NCI-H146 (cell line): ENCODE measurements at places on chromosomes 2 and 18.

DNA sequence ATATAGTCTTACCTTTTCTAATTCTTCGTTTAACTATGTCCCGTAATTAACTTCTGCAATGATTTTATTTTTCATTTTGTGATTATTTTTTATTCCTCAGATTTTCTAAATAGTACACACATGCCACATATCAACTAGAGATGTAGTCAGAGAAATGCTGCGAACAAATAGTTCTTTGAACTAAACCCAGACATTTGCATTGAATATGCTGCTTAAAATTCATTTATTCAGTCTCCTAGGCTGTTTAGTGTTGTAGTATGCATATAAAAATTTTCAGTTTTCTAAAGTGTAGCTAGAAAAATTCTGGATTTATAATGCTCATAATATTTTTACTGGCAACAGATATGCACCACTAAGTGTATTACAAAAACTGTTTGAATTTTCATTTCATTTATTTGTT lies 68.9 kb upstream of the SLC38A11 start:
- DNase-seq = no peak

DNA sequence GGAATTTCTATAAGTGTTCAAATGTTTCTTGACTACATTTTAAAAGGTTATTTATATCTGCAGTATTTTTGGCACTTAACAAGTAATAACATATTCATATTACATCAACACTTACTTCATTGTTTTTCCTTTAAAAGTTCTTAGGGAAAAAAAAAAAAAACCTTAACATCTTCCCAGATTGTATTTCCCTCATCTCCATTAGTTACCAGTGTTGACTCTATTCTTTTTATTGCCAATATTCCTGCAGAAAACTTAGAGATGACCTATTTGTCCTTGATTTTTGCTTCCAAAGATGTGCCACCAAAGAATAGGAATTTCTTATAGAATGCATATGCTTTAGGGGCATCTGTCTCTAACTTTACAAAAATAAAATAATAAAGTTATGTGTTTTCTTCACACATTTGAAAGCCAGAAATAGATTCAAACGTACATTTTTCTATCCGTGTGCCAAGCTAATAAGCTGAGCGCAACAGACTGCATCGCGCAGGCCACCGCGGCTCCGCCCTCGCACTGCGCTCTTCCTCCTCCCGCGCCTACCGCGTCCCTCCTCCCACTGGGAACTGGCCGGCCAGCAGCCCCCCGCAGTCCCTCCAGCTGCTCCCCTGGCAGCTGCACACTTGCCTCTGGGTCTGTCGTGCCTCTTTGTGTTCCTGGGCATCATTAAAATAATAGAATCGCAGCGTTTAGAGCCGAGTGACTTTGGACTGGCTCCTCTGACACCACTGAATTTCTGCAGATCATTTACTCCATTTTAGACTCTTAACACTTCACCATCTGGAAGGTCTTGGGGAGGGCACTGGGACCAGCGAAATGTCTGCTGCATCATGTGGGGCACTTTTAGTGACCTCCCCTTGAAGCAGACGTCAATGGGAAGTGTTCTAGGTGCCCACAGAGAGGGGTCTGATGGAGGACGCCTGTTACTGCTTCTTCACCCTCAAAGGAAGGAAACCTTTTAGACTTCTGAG lies 21.2 kb upstream of the NAB1 start:
- no peak for DNase-seq

DNA sequence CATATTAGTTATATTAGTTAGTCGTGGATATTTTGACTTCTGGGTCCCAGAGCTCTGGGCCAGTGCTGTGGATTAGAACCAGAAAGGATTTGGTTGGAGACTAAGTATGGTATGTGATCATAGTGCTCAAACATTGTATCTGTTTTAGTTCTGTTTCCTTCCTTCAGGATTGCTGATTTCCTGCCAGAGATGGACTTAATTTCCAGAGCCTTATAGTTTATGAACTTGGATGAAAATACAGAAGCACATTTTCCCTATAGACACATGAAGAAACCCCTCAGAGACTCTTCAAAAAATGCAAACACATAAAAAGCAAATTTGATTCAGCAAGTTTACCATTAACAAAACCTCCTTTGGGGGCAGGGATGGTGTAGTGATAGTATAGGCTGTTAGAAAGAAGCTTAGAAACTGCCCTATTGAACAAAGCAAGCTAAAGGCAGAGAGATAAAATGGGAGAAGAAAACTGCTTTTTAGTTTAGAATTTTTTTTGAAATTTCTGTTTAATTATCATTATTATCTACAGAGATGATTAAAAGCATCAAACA lies 88.7 kb upstream of the EFEMP1 start:
- no peak for DNase-seq

- no peak for DNase-seq
Observed at GRCh38 chr2:176110415-176111308, 3.6 kb downstream of the HOXD11 start.

DNA sequence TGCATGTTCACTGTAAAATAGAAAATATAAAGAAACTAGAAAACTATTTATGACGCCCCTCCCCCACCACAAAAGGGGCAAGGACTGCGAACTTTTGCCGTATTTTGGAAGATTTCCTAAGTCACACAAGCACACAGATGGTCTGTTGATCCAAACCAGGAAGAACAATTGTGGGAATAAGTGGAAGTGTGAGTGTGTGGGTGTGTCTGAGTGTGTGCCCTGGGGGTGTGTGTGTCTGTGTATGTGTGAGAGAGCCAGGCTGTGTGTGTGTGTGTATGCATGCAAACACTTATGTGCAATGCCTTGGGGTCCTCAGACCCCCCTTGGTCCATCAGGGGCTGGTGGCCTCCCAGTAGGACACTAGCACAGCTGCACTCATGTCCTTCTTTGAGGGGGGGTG lies 43.1 kb downstream of the HPCAL1 start:
- no peak for DNase-seq

DNA sequence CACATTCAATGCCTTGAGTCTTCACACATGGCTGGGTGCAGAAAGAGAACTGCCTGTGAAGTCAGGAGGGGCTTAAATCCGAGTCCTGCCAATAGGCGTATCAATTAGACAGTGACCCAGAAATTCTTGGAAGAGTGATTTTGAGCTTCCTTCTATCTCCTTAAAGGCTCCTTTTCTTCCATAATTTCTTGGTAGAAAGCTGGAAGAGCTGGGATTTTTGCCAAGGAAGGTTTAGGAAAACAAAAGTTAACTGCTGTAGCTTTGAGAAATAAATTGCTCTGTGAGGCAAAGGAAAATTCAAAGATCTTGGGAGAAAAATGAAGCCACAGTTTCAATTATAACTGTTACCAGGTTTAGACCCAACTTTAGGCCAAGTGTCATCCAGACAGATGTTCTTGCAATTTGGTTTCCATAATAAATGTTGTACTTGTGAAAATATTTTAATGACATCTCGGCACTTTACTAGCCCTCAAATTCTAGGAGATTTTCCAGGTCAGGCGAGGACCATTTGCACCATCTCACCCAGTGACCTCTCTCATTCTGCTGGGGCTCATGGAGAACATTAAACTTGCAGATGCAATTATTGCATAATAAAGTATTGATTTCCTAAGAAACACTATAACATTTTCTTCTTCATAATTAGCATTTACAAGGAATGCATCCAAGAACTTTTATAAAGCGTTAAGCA lies 329.7 kb upstream of the MEIS1 start:
- DNase-seq = no peak

DNA sequence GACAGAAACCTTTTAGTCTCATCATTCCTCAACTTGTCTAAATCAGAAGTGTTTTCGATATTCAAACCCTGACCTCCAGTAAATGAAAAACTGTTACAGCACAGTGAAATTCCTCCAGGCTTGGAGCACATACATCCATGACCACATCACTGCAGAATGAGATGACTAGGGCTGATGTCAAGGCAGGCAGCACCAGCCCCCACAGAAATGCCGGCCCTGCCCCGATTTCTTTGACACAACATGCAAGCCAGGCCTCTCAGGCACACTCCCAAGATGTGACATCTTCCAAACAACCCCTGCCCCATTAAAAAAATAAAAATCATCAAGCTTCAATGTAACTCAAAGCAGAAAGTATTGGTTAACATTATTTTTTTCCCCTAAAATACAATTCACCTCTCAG lies 103.3 kb downstream of the CTAGE1 start:
- no peak for DNase-seq

- no peak for DNase-seq
Observed at GRCh38 chr2:81249152-81249551, 944.6 kb upstream of the LRRTM1 start.

- no peak for DNase-seq
Observed at GRCh38 chr2:207109768-207110167, 56.0 kb downstream of the KLF7 start.

- DNase-seq = no peak
Observed at GRCh38 chr2:199216253-199216652, 241.5 kb downstream of the SATB2 start.

- DNase-seq = no peak
Observed at GRCh38 chr2:151730262-151730975, 3.9 kb downstream of the NEB start.

DNA sequence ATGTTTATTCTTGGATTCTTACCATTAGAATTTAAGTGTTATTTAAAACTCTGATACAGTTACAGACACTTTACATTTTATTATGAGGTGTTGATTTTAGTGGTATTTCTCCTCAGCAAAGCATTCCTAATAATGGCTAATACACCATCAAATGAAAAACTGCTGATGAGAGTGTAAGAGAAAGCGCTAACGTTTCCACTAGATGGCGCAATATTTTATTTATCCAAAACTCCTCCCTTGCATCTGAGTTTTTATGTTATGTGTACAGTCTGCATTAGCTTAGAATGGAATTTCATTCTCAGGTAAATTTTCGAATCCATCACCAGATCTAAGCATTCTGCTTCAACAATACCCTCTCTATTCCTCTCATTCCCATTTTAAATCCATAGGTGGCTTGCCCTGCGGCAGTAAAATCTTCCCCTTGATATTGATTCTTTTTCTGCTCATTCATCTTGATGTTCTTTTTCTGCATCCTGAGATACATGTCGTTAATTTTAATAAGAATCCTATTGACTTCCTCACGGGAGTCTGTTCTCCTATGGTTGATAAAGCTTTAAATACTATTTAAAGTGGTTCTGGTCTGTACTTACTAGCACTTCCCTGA lies 53.9 kb downstream of the PRKRA start:
- peak; percentile 48 for DNase-seq

- DNase-seq = no peak
Observed at GRCh38 chr2:241909769-241910168, 40.2 kb downstream of the RTP5 start.

- no peak for DNase-seq
Observed at GRCh38 chr2:43133336-43133707, 93.1 kb downstream of the ZFP36L2 start.

DNA sequence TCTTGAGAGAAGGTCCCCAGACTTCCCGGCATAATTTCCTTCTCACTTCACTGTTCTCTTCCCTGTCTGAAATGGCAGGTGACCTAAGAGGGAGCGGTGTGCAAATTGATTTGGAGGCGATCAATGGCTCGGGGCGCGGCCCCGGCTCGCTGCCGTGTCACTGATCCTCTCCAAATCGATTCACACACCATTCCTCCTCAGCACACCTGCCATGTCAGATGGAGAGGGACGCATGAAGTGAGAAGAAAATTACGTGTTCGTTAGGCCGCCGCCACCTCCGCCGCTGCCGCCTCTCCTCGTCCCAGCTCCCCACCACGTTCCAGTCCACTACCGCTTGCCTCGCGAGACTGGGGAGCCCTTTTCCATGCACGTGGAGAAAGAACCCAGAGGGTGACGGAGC lies 31.8 kb upstream of the BCL11A start:
- DNase-seq = no peak

DNA sequence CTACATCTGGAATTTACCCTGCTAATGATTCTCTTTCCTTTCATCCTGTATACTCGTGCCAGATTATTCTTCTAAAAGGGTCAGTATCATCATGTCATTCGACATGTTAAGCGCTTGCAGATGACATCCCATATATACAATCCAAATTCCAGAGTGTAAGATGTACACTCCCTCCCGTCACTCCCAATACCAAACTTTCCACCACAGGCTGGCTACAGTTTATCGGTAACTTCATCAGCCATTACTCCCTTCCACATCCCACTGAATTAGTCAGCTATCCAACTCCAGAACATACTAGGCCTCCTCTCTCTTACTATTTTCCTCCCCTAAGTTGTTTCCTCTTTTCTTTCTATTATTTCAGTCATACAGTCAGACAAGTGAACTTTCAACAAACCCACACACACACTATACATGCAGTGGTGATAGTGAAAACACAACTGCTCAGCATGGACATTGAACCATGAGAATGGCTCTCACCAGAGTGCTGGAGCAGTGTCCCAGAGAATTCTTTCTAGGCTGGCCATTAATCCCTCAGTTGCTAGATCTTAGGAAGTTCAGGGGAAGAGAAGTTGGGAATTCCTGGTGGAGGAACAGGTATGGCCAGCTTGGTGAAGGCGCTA lies 10.6 kb upstream of the NMI start:
- DNase-seq = no peak

DNA sequence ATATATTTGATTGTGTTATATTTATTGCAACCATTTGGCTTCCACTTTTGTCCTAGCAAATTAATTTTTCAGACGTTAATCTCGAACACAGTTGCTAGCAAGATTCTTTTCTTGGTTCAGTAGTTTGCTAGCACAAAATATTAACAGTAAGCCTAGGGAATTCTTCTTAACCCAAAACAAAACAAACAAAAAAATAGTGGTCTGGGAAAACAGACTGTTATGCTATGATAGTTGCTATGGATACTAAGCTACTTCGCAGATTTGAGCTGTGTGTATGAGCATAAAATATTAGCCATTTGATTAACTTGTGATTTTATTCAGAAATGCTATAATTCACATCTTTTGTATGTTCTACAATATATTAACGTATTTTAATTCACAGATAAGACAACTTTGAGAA lies 541.5 kb upstream of the NETO1 start:
- no peak for DNase-seq

GRCh38 chr2:121202541-121203310 lies 82.3 kb downstream of the TFCP2L1 start:
- no peak for DNase-seq

DNA sequence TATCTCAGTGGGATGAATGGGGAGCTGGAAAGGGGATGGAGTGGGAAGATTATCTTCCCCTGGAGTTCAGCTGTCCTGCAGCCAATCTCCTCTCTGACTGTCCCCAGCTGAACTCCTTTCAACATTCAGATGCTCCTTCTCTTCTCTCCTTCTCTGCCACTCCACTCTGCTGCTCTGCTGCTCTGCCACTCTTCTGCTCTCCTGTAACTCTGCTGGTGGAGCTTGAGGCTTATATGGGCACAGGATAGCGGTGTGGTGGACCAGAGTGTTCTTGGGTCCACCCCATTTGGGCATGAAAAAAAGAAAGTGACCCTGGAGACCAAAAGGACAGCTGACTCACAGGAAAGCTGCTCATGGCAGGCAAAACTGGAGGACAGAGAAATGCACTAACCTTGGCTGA lies 26.6 kb downstream of the FAHD2B start:
- no peak for DNase-seq

- DNase-seq = peak; percentile 17
Observed at GRCh38 chr2:158024288-158024898, 77.3 kb upstream of the UPP2 start.

DNA sequence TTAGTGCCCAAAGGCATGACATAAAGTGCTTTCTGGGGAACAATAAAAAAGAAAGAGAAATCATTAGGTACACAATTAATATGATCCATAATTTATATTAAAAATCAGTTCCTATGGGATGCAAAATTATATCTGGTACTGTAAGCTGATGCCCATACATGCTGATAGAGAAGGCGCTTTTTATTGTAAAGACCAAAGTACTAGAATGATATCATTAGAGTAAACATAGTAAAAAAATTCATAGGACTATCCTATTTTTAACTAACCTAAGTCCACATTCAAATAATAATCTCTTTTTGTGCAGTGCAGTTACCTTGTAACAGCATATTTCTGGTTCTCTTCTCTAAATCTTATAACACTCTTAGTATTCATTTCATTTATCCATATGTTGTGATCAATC lies 252.2 kb downstream of the ASXL3 start:
- no peak for DNase-seq
